ENCODE measurements at places on chromosomes 2 and 18.

- DNase-seq = no peak
Observed at GRCh38 chr2:10238991-10239485, 63.7 kb upstream of the HPCAL1 start.

DNA sequence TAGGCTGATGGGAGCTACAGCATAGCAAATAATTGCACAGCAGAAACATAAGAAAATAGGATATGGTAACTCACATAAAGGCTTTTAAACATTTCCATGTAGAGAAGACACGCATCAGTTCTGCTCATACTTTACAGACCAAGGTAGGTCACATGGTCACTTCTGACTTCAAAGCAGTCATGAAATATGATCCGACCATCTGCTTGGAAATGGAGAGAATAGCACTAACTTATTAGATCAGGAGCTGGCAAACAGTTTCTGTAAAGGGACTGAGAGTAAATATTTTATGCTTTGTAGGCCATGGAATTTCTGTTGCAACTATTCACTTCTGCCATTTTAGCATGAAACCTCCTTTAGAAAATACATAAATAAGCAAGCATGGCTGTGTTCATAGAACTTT lies 936.6 kb upstream of the FANCL start:
- DNase-seq = no peak

DNA sequence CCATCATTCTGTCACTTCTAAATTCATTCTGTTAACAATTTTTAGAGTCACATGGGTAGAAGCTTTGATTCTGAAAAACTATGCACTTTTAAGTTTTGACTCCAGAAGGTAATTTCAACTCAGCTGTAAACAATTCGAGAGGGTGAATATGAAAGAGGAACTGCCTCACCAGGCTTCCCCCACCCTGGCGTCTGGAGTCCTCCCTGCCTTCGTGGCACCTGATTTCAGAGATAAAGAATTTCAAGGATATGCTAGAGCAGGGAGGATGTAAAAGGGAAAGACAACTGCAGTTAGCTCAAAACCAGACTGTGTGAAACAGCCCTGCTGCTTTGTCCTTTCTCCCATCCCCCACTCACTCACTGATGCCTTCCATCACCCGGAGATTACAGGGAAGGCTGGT lies 40.7 kb downstream of the ONECUT2 start:
- DNase-seq = no peak

DNA sequence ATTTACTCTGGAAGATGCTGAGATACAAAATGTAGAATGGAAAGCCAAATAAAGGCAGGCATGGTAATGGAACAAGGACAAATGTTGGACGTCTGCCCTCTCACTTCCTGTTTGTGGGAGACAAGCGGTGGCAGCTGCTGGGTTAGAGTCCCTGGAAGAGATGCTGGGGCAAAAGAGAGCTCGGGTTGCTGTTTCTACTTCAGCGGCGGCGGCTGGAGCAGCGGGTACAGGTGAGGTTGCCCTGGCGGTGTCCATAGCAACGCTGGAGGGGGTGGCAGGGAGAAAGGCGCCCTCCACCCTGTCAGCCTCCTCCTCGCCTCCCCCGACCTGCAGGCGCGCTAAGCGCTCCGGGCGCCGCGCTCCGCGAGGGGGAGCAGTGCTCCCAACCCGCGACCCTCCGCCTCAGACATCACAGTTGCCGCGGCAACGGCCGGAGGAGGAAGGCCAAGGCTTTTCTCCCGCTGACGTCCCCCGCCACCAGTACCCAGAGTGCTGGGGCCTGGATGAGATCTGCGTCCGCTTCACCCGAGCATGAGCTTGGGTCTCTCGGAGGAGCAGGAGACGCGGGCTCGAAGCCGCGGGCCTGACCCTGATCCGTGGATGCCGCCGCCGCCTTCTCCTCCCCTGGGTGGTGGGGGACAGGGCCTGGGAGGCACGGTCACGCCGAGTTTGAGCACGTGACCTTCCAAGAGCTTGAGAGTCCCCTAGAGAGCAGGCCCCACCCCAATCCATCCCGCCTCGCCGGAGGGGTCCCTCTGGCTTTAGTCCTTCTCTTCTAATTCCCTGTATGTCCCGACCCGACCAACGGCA lies 65.6 kb downstream of the NOL4 start:
- peak; percentile 10 for DNase-seq

GRCh38 chr2:128199141-128199540 lies 108.1 kb downstream of the UGGT1 start:
- no peak for DNase-seq

- no peak for DNase-seq
Observed at GRCh38 chr2:109005686-109006204, 16.7 kb upstream of the EDAR start.

- no peak for DNase-seq
Observed at GRCh38 chr2:100140582-100140981, 1.8 kb downstream of the AFF3 start.

DNA sequence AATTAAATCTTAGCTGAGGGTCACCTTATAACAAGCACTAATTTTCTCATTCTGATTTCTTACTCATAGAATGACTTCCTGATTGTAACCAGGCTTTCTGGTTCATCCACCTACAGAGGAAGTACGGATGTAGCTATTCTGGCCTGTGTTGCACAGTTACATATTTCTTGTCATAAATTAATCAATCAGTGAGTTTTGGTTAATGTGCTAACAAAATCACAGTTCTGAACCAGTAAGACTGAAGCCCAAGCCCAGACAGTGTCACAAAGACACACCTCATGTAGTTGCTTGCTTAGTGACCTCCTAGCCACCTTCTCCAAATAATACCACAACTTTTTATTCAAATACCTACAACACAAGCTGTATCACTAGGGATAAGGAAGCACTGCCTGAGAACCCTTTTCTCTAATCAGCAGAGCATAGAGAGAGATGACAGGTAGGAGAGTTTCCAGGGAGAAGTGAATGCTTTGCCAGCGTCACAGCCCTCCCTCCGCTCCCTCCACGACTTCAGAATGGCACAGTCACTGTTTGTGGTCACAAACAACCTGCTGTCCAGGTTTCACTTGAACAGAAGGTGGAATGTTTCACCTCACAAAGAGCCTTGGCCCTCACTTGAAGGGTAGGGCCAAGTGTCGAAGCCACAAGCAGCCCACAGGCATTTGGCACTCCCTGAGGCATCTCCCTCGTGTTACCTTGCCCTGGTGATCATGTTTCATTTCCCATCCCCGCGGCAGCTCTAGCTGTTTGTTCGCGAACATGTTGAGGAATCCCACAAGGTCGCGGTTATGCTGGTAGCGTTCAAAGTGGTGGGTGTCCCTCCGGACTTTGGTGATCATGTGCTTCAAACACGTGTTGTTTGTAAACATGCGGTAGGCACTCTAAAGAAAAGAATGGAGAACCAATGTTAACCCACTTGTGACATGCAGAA lies 120.8 kb upstream of the STK17B start:
- DNase-seq = no peak

DNA sequence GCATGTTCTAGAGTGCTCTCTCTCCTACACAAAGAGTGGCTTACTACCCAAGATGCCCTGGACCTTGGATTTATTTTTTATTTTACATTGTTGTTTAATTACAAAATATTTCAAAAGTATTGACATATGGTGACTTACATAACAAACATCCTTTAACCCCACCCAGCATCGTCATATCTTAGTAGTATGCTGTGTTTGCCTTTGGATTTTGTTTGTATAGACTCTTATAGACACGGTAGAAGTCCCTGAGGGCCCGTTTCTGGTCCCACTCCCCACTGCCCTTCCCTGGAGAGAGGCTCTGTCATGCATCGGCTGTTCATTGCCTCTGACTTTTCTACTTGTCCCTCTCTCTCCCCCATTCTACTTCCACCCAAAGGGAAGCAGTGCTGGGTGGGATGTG lies 112.0 kb downstream of the ZBTB7C start:
- DNase-seq = no peak

GRCh38 chr2:151842830-151843690 lies 14.8 kb upstream of the ARL5A start:
- no peak for DNase-seq

DNA sequence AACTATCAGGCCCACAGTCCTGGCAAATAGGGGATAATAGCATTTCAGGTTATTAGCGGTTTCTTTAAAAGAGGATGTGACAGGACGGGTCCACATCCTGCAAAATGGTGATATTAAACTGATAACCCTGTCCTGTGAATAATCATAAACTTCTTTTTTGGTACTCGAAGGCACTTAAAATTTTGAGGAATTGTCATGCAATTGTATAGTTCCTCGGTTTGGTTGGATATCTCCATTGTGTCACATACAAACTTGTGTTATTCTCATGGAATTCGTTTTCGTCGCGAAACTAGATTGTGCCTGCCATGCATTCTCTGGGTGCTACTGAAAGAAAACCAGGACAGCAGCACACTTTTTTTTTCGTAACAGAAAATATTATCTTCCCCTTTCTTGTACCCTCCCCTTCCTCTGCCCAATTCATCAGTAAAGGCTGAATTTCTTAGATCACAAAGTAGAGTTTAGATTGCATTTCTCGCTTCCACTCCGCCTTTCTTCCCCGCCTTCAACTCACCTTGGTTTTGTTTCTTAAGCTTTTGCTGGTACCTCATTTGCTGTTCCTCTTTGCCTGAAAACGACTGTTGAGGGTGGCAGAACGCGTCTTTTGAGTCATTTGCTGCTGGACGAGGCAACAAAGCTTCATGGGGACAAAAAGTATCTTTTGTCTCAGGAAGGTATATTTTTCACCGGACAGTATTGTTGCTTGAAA lies 1.3 kb downstream of the CERS6 start:
- DNase-seq = no peak

DNA sequence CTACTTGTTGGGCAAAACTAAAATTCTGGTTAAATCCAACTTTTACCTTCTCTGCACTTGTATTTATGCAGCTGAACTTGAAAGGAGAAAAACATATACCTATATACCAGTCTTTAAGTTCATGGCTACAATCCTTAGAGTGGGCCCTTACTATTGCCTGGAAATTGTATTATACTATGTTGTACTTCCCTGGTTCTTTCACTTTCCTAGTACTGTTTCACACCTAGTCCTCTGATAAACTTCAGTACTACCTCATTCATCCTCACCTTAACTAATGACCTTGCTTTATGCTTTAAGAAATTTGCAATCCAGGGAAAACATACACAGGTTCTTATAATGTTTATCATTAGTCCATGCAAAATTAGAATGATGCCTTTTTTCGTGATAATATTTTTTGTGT lies 103.8 kb downstream of the HAUS1 start:
- no peak for DNase-seq

- DNase-seq = no peak
Observed at GRCh38 chr2:133448195-133448594, 120.1 kb downstream of the NCKAP5 start.

GRCh38 chr18:49915352-49915751 lies 102.0 kb upstream of the ACAA2 start:
- no peak for DNase-seq

DNA sequence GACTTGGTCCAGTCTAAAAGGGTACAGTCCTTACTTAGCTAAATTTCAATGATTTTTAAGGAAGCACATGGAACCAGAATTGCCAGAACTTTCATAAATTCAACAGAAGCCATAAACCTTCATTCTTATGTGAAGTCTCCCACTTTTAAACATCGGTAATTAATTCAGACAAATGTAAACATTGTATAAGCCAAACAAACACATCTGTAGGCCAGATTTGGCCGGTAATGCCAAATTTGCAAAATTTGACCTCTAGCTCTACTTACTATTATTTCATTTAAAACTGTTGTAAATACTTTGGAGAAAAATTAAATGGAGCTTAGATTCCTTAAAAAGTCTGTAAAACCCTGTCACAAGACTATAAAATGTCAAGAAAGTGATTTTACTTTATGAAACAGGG lies 83.2 kb upstream of the GALNT5 start:
- no peak for DNase-seq

GRCh38 chr2:96692094-96692971 lies 47.5 kb downstream of the LMAN2L start:
- no peak for DNase-seq

DNA sequence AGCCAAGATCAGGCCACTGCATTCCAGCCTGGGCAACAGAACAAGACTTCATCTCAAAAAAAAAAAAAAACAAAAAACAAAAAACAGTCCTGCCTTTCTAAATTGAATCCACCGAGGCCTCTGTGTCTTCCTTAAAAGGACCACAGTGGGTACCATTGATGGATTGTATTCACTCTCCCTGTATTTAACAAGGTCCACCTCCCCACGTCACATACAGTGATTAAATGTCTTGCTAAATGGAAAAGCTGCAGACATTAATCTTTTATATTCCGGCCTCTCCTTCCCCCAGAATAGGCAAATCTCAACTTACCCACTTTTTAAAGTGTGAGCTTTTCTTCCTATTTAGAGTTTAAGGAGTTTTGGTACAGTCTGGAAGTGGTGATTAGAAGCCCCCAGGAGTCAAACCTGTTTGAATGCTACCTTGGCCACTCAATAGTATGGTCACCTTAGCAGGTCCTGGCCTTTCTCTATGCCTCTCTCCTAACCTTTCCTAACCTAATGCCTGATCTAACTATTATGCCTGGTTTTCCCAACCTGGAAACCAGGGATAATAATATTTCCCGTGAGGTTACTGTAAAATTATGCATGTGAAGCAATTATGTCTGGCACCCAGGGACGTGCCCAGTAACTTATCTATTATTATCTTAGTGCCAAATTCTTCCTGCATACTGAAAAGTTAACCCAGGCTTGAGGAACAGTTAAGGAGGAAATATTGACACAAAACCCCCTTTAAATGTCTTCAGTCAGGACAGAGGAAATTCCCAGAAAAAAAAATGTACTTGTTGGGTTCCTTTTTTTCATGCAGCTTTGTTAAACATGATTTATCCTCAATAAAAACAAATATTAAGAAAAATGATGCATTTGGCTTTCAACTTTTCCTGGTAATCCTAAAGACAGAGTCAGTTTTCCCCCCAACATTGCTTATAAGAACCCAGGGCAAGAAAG lies 3.1 kb downstream of the NFE2L2 start:
- no peak for DNase-seq

DNA sequence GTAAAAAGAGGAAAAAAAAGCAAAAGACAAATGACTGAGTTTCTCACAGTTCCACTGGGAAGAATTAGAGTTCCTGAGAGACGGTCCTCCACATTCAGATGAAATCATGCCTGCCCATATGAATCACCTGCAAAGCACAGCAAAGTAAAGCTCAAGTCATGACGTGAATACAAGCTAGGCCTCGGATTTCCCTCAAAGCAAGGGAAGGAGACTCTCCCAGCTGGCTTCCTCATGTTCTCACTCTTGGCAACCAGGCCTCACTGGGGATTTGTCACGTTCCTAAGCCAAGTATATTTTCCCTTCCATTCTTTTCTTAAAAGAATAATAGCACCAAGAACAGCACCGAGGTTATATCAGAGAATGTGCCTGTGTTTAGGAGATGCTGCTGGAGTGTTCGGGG lies 47.0 kb downstream of the CYP27C1 start:
- no peak for DNase-seq

GRCh38 chr2:232372231-232373208 lies 6.0 kb upstream of the ALPP start:
- DNase-seq = no peak

GRCh38 chr2:32627441-32627813 lies 423 bp upstream of the TTC27 start:
- DNase-seq = peak; percentile 7

- DNase-seq = no peak
Observed at GRCh38 chr2:221103930-221104329, 468.2 kb downstream of the EPHA4 start.
